ENCODE measurements at places on chromosomes 4 and X.

DNA sequence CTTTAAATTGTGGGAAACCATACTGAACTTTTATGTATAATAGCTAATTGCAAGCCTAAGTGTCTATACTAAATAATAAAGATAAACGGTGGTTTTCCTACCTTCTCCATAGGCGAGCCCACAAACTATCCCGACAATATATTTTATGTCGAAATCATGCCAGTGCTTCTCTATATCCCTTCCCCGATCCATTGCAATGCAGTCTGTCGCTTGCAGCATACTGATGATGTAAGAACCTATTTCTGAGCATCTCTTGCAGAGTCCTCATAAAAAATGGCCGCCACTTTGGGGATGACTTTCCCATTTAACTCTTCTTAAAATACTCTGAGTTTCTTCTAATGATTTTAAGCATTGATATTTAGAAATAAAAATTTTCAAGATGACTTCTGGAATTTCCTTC, 58.1 kb upstream of the TLR3 start:
- DNase-seq, result no peak

DNA sequence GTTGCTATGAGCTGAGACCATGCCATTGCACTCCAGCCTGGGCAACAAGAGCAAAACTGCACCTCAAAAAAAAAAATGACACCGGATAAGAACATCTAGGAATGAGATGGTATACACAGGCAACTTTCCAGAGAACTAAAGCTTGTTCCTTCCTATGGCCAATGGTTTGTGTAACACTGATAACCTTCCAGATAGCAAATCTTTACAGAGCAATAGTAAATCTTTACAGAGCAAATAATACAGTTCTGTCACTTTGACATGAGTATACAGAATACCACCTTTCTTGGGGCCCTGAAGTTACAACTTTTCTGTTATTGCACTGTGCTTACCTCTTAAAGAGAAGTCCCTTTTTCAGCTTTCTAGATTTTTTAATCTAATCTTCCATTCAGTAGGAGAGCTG, 91.6 kb downstream of the CD99L2 start:
- no peak for DNase-seq

DNA sequence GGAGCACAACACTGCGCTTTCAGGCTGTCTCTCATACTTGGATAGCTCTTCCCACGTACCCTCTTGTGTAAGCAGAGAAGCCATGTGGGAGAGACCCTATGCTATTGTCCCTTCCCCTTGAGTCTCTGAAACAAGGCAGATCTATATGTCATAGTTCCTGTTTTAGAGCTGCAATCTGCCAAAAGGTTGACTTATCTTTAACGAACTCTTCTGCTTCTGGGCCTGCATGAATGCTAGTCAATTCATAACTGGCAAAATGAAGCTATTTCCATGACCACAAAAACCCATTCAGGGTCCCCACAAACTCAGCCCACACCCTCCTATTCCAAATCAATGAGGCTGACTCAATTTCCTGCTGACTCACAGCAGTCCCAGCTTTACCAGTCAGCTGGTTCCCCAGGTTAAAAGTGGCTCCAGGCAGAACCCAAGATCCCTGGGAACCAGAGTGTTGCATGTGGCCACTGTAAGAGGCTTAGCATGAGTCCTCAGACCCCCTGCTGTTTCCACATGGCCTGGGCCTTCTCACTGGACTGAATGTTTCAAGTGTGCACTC, 25.3 kb upstream of the SOD3 start:
- no peak for DNase-seq

DNA sequence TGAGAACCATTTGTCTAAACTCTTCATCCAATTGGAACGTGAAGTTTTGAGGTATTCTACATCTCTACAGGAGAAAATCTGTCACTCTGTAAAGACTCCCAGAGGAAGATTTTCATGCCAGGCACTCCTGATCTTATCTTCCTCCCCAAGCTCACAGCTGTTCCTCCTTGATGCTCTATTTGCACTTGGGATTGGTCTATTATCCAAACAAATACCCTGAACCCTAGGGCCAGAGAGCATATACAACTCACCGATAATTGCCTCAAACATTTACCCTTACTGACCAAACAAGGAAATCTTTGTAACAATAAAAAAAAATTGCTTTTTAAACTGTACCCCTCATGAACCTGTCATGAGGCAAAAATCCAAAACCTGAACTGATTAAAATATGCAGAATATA, 372.7 kb downstream of the SH2D1A start:
- DNase-seq, result no peak

- no peak for DNase-seq
These were observed 12.7 kb downstream of the GAB3 start for GRCh38 chrX:154738011-154738738.

GRCh38 chr4:123325241-123325681, 71.3 kb upstream of the SPRY1 start:
- DNase-seq, result no peak

- no peak for DNase-seq
These were observed 69.9 kb downstream of the ARHGAP10 start for GRCh38 chr4:147801820-147802219.

GRCh38 chr4:142567199-142567598, 278.9 kb downstream of the INPP4B start:
- no peak for DNase-seq

DNA sequence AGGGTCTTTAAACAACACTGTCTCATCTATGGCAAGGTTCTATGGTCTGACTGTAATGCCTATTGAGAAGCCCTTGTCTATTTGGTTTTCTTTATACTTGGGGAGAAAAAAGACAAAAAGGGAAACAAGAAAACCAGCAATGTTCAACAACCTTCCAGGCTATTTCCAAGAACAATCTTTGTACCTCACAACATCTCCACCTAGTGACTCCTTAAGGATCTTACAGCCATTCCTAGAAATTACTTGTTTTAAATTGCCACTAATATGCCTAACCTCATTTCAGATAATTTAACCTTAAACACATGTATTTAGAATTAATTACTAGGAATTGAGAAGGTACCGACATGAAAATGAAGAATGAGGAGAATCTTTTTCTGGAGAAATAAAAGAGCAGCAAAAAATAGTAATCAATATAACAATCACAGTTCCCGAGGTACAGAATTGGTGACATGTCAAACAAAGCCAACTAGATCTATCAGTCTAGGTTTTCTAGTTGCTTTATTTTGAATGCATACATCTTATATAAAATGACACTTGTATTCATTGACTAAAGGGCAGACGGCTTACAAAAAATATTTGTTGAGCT, 1.6 kb upstream of the RBM46 start:
- DNase-seq, result no peak

GRCh38 chr4:77156912-77157858, at the start of gene CCNG2:
Gene CCNG2 (plus strand): TSS chr4:77157207. CDS start chr4:77158533, 1,326 bp downstream.
- peak; percentile 99 for DNase-seq

DNA sequence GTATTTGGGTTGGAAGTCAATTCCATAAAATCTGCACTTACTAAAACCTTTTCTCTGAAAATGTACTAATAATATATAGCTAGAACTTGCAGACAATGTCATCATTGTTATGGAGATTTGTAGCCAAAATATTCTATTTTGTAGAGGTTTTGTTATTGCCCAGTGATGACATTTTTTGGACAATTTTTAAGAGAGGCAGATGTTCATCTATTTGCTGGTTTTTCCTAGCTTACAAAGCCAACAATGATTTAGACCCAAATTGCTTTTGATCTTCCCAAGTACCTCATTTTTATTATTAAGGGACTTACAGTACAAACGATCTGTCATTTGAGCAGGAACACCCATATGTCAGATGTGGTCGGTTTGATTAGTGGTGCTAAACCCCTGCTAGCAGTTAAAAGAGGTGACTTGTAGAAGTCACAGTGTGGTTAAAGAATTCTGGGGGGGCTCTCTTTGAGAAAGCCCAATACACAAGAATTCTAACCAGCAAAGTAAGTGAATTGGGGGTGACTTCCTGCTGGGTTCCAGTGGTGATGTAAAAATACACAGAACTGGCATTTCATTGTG, 136.2 kb downstream of the KIT start:
- no peak for DNase-seq

GRCh38 chr4:4260185-4260751, 12.2 kb upstream of the TMEM128 start:
- no peak for DNase-seq

GRCh38 chrX:17737986-17738713, 857 bp downstream of the SCML1 start:
- no peak for DNase-seq

DNA sequence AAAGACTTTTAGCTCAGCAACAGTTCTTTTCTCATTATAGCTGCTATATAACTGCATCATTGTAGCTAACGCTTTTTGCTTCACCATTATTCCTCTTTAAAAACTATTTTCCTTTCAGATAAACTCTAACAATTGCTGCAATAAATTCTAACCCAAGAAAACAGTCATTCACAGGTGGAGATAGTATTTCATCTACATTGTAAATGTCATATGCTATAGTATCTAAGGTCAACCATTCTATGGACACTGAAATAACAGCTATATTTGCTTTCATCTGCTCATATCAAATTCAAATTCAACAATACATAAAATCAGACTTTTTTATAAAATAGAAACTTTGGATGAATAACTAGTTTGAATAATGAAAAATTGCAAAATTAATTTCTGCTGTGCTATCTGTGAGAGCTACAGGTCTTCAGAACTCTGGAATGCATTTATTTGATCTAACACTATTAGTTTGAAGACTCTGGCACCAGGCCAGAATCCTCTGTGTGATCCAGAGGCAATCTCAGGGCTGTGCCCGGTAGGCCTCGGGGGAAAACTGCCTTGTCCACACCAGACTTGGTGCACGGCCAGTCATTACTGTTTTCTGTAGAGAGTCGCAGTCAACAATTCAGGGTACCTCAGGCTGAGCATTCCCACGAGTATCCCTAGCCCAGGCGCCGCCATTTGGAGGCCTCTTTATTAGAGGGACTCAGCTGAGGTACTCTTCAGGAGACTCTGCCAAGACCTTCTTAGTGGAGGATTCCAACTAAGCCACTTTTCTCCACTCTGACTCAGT, 332.4 kb downstream of the SLC7A11 start:
- no peak for DNase-seq

DNA sequence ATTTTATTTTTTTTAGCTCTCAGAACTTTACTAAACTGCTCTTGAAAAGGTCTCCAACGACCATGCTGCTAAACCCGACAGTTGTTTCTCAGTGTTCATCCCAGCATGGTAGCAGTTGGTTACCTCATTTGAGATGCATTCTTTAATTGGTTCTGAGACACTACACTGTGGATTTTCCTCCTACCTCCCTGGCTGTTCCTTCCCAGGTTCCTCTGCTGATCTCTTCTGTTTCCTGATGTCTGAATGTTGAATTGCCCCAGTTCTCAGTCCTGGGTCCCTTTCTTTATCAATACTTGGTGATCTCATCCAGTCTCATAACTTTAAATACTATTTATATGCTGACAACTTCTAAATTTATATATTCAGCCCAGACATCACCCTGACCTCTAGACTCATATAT, 19.1 kb upstream of the TMEM165 start:
- DNase-seq, result no peak

DNA sequence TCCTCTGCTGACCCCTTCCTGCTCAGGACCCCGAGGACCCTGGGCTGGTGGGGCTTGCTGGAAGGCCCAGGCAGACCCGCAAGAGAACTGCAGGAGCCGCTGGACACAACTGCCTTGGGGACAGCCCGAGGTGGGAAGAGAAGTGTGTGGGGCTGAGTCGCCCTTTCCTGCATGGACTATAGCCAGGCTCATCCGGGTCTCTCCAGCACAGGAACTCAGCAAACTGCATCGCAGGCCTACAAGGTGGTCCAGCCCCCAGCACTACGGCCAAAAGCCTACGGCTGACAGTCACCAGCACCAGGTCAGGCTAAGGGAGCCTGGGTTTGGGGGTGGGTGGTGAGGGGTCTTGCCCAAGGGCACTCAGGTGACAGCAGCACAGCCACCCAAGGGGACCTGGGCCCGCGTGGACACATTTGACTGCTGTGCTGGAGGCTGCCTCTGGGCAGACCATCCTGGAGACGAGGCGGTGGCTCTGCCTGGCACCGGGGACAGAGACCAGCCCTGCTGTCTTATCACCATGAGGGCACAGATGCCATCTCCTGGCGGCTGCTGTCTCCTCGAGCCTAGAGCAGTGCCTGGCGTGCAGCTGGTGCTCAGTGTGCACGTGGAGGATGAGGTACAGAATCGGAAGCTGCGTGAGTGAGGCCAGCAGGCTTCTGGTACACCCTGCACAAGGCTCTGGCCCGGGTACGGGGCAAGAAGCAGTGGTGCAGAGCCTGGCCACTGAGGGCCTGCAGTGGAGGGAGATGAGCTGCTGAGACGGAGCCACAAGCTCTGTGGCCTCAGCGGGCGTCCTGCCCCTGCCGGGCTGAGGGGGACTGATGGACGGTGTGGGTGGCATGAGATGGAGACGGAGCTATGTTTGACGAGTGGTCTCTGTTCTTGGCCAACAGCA, 15.1 kb downstream of the LRPAP1 start:
- DNase-seq, result no peak

DNA sequence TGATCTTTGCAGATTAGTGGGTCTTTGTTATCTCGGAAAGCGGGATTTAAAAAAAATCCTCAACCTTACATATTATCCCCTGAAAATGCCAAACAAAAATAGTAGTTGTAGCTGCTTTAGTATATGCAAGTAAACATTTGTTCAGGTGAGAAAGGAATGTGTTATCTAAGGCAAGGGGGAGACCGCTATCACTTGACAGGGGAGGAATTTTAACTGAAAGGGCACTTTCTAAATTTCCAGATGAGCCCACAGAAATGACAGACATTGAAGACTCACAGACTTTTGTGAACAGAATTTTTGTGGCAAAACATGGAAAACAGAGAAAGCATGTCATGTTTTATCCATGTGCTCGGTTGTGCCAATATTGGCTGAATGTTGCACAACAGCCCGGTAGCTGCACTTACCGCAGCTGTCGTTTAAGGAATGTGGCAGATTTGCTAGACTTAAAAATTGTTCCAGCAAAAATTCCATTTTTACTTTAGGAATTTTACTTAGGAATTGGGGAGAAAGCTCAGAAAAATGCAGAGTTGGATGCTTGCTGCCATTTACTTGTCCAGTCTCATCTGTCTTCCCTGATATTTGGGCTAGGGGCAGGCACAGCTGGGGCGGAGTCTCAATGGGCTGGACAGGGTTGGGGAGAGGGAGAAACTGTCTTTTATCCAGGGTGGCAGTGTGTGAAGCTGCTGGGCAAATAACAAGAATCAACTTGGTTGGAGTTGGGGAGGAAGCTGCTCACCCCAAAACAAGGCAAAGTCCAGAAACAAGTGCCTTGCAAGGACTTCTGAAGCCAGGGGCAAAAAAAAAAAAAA, 94.6 kb upstream of the RPS6KA3 start:
- DNase-seq, result no peak

GRCh38 chrX:122863067-122863466, 321.0 kb upstream of the GRIA3 start:
- no peak for DNase-seq

DNA sequence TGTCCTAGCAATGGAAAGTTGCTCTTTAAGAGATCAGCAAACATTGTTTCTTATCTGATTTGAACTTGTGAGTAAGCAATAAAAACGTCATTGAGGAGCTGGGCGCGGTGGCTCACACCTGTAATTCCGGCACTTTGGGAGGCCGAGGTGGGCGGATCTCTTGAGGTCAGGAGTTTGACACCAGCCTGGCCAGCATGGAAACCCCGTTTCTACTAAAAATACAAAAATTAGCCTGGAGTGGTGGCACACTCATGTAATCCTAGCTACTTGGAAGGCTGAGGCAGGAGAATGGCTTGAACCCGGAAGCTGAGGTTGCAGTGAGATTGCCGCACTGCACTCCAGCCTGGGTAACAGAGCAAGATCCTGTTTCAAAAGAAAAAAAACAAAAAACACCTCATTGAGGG, 11.2 kb upstream of the PLAC8 start:
- no peak for DNase-seq

GRCh38 chr4:85399270-85399669, 75.7 kb upstream of the ARHGAP24 start:
- no peak for DNase-seq

GRCh38 chr4:151678048-151678872, 82.5 kb downstream of the GATB start:
- DNase-seq, result no peak

Measured in cortex of kidney (tissue), 1 donor.